ENCODE measurements at places on chromosomes 1 and 21.

GRCh38 chr1:7299329-7299799 lies 471.7 kb upstream of the VAMP3 start:
- no peak for DNase-seq

- no peak for DNase-seq
These were observed 22.4 kb downstream of the CHI3L2 start for GRCh38 chr1:111249960-111250359.

- no peak for DNase-seq
These were observed 33.5 kb upstream of the KLF17 start for GRCh38 chr1:44084998-44085675.

DNA sequence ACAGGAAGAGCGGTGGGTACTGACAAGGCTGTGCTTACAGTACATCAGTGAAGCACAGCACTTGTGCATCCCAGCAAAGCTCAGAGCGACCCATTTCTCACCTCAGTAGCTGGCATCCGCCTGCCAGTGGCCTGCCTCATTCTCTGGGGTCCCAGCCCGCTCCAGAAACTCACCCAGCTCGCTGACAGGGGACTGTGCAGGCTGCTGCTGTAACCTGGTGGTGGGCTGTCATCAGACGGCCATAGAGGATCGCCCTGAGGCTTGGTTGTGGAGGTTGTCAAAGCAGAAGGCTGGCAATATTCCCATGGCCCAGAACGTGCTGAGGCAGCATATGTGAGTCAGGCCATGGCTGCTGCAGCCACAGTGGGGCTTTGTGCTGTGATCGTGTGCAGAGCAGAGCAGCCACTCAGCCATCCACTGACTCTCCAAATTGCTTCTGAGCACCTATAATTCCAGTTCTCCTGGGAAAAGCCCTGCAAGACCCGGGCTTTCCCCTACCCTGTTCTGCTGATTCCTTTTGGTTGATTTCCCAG lies 13.6 kb upstream of the GPR137B start:
- DNase-seq: no peak

DNA sequence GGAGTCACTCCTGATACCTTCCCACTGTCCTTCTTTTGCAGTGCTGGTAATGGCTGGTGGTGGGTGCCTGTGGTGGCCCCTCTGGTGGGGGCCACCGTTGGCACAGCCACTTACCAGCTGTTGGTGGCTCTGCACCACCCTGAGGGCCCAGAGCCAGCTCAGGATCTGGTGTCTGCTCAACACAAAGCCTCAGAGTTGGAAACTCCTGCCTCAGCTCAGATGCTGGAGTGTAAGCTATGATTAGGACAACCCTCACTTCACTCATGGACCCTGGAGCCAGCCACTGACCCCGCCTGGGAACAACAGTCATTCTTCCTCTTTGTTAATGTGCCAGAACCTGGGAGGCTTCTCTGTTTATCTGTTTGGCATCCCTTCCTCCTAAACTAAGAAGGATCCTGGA lies 1.1 kb upstream of the ATP8B2 start:
- no peak for DNase-seq

DNA sequence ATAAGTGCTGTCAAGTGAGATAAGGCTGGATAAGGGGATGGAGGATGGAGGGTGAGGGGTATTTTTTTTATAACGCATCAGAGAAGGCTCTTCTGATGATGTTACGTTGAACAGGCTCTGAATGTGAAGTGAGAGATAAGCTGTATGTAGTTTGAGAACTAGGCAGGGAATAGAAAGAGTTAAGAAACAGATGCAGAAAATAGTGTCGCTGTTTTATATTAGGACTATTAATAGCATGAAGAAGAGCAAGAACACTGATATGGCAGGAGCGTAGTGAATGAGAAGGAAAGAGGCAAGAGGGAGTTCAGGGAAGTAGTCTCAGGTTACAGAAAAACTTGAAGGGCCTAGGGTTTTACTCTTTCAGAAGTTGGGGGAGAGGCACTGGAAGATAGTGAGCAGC lies 59.8 kb downstream of the GPR88 start:
- no peak for DNase-seq

GRCh38 chr21:33059380-33059841 lies 10.5 kb upstream of the OLIG1 start:
- DNase-seq: no peak

GRCh38 chr1:109929588-109930251 lies 19.1 kb downstream of the CSF1 start:
- no peak for DNase-seq

DNA sequence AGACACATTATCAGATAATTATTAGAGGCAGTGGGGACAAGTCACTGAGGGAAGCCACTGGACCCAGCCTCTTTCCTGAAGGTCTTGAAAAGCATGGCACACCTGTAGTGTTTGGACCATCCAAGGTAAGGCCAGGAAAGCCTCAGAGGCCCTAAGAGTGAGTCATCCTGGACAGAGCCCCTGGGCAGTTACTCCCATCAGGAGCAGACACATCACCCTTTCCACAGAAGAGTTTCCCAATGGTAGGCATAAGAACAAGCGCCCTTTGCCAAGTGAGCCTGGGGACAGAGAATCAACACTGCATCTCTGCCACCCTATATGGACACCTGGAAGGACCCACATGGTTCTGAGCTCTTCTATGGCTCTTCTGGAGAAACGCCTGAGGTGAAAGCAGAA lies 136.0 kb downstream of the PLXNA2 start:
- no peak for DNase-seq

- DNase-seq: no peak
These were observed 14.5 kb downstream of the PLA2G4A start for GRCh38 chr1:186843226-186843625.

- DNase-seq: no peak
These were observed 1.8 kb downstream of the WDR77 start for GRCh38 chr1:111446967-111447892.

GRCh38 chr1:187042538-187042937 lies 213.8 kb downstream of the PLA2G4A start:
- no peak for DNase-seq

- DNase-seq: no peak
These were observed 7.1 kb downstream of the HPCA start for GRCh38 chr1:32893198-32894018.

GRCh38 chr1:224238756-224239155 lies 55.7 kb downstream of the DEGS1 start:
- DNase-seq: no peak

Measured in GM10248 (cell line).